Right ventricle myocardium inferior (tissue), 1 donor: ENCODE measurements at places on chromosomes 12 and 14.

GRCh38 chr12:111368291-111368787 lies 556 bp downstream of the PHETA1 start:
- DNase-seq = no peak

GRCh38 chr12:49863946-49864797 lies 21.3 kb upstream of the BCDIN3D start:
- no peak for DNase-seq

DNA sequence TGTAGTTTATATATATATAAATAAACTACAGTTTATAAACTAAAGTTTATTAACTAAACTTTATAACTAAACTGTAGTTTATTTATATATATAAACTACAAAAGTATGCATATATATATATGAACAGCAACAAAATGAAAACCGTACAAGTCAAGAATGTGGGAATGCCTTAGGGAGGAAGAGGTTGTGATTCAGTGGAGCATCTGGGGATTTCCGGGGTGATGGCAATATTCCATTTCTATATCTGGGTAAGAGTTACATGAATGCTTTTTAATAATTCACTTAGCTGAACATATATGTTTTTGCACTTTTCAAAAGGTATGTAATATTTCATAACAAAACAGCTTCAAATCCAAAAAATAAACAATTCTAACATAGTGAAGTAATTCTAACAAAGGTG lies 30.1 kb upstream of the CAND1 start:
- DNase-seq = no peak

DNA sequence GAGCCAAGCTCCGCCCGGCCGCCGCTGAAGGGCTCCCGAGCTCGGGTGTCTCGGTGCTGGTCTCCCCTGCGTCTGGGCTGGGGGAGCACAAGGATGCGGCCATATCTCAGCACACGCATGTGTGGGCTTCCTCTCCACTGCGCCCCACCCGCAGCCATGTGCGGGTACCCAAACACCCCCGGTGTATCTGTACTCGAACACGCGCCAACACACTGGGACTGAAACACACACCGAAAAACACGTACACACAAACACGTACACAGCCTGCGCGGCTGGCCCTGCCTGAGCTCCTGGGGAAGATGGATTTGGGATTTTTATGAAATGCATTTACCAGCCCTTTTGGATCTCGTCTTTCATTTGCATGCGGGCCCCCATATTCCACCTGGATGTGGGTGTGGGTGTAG lies 897 bp upstream of the TBX3 start:
- no peak for DNase-seq

GRCh38 chr14:44616204-44616603 lies 109.1 kb upstream of the FSCB start:
- DNase-seq = no peak

GRCh38 chr14:53448682-53449081 lies 295.6 kb upstream of the DDHD1 start:
- DNase-seq = no peak

DNA sequence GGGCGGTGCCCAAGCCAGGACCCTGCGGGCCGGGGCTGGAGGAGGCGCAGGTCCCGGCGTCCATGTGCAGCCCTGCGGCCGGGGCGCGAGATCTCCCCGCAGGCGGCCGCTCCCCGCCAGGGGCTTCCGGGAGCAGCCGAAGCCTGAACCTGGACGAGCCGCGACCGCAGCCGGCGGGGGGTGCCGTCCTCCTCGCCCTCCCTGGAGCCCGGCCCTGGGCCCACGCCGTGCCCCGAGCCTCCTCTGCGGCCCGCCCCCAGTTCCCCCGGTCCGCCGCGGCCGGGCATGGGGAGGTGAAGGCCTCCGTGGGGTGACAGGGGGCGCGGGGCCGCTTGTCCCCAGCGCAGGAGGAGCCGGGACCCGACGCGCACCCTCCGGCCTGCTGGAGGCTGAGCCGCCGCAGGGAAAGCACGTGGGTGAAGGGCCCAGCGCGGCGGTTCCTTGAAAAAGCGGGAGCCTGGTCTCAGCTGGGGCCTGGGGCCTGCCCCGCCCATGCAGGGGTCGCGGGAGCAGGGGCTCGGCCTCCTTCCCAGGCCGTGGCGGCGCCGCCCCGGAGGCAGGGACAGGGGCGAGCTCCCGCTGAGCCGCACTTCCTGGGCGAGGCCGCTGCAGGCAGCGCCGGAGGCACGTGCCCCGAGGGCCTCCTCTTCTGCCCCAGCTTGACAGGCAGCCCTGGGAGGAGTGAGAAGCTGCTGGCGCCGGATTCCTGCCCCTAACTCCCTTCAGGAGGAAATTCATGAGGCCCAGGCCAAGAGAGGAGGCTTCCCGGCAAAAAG lies 55.6 kb upstream of the PPP2R5C start:
- DNase-seq = peak; percentile 85

DNA sequence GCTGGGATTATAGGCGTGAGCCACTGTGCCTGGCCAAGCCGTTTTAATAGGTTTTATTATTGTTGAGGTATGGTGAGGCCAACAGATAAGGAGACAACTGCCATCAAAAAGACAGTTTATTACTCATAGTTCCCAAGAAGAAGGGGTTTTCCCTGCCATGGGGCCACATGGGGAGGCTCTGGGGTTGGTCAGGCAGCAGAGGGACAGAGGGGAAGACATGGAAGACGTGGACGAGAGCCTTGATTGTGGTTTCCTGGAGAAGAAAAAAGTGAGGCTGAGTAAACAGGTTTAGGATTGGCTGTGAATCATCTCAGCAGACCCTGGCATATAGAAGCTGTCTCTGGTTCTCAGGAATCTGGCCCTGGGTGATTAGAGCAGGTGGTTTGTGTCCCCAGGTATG lies 69.9 kb downstream of the FOXN4 start:
- DNase-seq = no peak

GRCh38 chr14:69500736-69501135 lies 16.2 kb downstream of the PLEKHD1 start:
- no peak for DNase-seq

DNA sequence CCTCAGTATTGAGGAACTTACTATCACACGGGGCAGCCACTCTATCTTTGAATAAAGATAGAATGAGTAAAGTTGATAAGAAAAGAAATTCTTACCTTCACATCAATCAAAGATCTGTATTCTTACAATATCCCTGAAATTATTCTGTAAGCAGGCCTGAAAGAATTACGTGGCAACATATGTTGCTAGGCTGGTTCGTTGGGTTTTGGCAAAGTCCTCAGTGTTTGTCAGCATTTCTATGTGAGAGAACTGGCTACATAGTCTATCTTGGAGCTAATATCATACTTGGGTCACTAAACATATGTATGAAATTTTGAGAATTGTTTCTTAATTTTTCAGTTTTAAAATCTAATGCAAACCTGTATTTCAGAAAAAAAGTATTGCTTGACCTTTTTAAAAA lies 412.2 kb upstream of the GARIN6 start:
- no peak for DNase-seq

DNA sequence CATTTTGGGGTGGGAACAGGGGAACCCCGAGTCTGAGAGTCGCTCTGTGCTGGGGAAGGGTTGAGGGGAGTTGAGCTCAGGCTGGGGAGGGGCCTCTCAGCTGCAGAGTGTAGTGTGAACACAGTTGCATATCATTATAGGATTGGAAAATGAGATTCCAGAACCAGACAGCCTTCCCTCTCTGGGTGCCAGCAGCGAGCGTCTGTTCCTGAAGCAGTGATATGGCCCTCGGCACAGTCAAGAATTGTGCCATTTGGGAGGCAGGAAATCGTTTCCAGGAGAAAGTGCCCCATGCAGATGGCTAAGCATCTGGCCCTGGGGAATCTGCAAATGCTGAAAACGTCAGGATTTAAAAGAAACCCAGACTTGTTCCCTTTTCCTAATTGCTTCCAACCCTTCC lies 70.4 kb upstream of the SFSWAP start:
- DNase-seq = no peak

- DNase-seq = no peak
These were observed 27.8 kb downstream of the CACNA1C start for GRCh38 chr12:2080604-2081003.

GRCh38 chr12:27696293-27696652 lies at the start of gene REP15:
Gene REP15 (plus strand): TSS chr12:27696447. CDS start chr12:27696563, 116 bp downstream.
- no peak for DNase-seq

- no peak for DNase-seq
These were observed 11.2 kb downstream of the FAR2 start for GRCh38 chr12:29160230-29160629.

GRCh38 chr14:101174522-101174838 lies 271.0 kb upstream of the RTL1 start:
- no peak for DNase-seq

- DNase-seq = no peak
These were observed 65.1 kb upstream of the ETV6 start for GRCh38 chr12:11584221-11584855.

DNA sequence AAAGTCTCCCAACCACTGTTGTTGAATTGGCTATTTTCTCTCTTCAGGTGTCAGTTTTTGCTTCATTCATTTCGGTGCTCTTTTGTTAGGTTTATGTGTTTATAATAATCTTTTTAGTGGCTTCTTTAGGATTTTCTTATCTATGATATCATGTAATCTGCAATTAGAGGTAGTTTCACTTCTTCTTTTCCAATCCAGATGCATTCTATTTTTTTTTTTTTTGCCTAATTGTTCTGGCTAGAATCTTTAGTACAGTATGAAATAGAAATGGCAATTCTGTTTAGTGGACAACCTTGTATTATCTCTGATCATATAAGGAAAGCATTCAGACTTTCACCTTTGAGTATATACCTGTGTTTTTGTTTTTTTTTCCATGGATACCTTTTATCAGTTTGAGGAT lies 17.4 kb downstream of the CNOT2 start:
- no peak for DNase-seq

DNA sequence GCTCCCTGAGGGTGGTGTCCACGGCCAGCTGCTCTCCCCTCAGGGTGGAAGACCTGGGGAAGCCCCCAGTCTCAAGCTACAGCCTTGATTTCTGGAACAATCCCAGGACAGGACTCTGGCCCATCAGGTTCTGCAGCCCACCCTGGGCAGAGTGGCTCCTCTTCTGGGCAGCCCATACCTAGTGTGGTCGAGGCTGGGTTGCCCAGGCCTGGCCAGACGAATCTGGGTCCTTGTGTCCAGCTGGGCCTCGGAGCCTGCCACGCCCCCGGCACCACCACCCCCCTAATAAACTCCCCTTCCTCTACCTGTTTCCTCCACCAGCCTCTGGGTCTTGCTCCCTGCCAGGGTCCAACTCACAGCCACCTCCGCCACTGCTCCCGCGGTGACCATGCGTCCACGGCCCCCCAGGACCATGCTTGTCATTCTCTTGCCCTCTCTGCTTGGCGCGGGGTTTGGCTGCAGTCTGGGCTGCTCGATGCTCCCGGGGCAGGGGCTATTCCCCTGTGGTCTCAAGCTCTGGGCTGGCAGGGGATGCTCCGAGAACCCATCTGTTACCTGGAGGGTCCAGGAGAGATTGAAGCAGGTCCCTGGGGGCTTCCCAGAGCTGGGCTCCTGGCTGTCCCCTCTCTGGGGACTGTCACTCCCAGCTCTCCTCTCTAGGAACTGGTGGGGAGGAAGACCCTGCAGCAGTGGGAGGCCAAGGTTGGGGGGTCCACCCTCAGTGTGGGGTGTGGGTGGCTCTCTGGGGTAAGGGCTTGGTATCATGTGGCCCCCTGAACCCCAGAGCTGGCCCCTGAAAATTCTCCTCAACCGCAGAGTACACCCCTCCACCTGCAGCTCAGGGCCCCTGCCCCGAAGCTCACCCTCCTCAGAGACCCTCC lies 8.7 kb upstream of the GPR132 start:
- DNase-seq = no peak

DNA sequence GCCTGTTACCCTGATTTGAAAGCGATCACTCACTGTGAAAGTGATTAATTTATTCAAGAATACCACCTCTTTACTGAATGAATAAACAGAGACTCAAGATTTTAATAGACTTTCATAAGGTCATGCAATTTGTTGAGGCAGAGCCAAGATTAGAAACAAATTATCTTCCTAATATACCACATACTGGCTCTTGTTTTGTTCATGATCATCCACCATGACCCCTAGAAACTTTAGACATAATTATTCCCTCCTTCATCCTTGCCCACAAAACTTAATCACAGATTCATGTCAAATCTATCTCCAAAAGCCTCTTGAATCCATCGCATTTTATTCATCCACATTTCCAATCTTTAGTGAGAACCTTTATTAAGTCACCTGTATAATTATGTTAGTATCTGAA lies 152.3 kb downstream of the ATXN7L3B start:
- no peak for DNase-seq

DNA sequence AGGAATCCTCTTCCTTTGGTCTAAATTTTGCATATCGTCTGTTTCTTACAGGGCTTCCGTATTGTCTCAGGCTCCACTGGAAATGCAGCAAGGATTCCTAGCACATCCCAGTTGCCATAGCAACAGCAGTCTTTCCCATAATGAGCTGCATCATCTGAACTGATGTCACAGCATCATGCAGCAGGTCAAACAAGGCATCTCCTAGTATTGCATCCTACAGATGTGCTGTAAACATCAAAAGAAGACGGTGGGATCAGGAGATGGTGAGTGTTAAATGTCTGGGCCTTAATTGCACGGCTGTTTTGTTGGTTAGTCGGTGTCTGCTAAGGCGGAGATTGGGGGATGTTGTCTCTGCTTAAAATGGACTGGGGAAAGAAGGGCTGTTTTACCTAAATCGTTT lies at the start of gene AKAP6:
TSS of gene AKAP6 (plus strand) at position 153 of the 400 bp plus-strand sequence. CDS start 104,196 bp downstream, outside the sequence.
- DNase-seq = no peak

- no peak for DNase-seq
These were observed 250.0 kb upstream of the CLEC14A start for GRCh38 chr14:38505973-38506249.

GRCh38 chr12:89140602-89141238 lies 211.6 kb downstream of the DUSP6 start:
- DNase-seq = no peak

DNA sequence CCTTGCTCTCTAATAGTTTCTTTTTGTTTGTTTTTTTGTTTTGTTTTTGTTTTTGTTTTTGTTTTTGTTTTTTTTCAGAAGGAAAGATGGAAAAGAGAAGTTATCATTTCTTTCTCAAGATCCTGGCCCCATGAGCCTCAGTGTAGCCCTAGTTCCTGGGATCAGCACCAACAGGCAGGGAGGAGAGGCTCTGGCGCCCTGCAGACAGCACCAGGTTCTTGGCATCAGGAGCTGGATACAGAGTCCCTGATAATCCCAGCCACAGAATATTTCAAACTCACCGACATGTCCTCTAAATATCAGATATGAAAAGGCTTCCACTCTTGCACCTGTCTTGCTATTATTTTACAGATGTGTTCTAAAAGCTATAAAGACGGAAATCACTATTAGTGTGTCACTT lies 52.7 kb downstream of the FOXN3 start:
- DNase-seq = no peak

DNA sequence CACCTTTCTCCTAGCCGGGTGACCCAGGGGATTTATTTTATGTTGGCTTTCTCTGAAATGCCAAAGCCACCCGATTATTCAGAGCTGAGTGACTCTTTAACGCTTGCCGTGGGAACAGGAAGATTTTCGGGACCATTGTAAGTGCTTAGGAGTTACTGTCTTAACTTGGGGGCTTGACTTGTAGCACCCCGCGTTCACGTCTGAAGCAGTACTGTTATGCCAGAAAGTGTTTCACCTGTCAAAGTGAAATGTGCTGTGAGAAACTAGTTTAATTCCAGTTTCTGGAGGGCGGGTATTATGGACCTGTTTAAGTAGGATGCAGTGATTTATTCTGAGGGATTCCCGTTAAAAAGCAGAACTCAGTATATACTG lies 218 bp downstream of the LYSET start:
- no peak for DNase-seq
